Fibroblast of lung (primary cell): ENCODE measurements at places on chromosomes 16 and 17. TPM values are rescaled to one million over a fixed set of nuclear protein-coding genes. Genes with fewer than 3 reads are reported as not detected.

DNA sequence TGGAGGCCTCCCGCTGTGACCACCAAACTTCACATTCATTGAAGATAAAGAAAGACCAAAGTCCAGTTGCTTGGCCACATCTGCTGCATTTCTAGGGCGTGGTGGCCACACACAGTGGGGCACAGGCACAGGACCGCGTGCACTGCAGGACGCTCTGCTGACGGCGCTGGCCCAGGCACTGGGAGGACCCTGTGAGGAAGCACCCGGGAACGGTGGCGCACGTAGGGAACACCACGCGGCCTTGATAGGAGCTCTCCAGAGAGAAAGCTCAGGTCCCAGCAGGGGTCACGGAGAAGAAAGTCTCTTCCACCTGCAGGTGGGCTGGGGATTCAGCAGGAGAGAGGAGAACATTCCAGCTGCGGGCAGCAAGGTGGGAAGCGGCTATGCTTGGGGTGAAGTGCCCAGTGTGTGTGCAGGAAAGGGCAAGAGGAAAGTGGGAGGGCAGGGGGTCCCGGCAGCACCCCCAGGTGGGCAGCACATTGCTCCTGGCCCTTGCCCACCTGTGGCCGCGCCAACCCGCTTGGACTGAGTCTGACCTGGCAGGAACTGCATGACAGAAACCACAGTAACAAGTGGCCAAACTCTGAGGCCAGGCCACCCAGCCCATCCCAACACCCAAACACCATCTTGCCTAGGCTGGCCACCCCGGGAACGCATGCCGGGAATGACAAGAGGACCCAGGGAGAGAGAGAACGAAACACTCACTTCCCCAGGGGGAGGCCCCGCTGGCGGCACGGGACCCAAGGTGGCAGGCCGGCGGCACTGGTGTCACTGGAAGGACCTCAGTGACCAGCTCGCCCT is 32.8 kb downstream of the TBC1D16 start:
- no peak for DNase-seq

- DNase-seq: peak; percentile 99
Measured at GRCh38 chr16:14013571-14014283, 57.4 kb upstream of the MRTFB start.

GRCh38 chr16:65975049-65975708 is 391.3 kb upstream of the CDH5 start:
- DNase-seq: peak; percentile 83

GRCh38 chr17:80393241-80393890 is 21.6 kb upstream of the ENDOV start:
- no peak for DNase-seq

GRCh38 chr17:14792746-14793145 is 472.4 kb downstream of the PMP22 start:
- DNase-seq: peak; percentile 8

DNA sequence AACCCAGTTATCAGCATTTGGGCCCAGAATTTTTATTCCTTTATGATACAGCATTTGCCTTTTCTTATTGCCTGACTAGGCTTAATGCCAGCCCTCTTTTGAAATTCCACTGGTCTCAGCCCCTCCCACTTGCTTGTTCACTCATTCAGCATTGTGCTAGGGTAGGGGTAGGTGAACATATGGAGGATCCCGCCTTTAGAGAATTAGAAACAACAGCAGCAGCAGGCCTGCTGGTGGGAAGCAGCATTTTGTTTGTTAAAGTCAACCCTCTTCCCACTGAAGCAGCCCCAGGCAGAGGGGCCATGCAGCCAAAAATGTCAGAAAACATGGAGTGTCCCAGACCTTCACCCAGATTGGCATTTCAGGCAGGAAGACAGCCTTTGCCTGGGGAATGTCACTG is 1355.2 kb downstream of the CDH8 start:
- DNase-seq: no peak

DNA sequence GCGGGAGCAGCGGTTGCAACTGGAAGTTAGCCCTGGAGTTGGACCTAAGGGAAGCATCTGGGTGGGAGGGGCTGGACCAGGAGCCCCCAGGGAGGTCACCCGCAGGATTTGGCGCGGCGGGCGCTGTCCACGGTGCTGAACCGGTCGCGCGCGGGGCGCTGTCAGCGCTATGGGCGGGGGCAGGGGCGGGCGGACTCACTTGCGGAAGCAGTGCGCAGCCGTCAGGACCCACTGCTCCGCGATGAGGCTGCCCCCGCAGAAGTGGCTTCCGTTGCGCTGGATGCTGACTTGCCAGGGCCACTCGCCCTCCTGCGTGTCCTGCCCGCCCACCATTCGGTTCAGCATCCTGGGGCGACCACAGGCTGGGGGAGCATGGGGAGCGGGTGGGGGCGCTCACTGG is 4.5 kb downstream of the PRSS27 start:
- DNase-seq: peak; percentile 27

GRCh38 chr16:81730090-81731051 is 48.7 kb upstream of the PLCG2 start:
- peak; percentile 80 for DNase-seq

DNA sequence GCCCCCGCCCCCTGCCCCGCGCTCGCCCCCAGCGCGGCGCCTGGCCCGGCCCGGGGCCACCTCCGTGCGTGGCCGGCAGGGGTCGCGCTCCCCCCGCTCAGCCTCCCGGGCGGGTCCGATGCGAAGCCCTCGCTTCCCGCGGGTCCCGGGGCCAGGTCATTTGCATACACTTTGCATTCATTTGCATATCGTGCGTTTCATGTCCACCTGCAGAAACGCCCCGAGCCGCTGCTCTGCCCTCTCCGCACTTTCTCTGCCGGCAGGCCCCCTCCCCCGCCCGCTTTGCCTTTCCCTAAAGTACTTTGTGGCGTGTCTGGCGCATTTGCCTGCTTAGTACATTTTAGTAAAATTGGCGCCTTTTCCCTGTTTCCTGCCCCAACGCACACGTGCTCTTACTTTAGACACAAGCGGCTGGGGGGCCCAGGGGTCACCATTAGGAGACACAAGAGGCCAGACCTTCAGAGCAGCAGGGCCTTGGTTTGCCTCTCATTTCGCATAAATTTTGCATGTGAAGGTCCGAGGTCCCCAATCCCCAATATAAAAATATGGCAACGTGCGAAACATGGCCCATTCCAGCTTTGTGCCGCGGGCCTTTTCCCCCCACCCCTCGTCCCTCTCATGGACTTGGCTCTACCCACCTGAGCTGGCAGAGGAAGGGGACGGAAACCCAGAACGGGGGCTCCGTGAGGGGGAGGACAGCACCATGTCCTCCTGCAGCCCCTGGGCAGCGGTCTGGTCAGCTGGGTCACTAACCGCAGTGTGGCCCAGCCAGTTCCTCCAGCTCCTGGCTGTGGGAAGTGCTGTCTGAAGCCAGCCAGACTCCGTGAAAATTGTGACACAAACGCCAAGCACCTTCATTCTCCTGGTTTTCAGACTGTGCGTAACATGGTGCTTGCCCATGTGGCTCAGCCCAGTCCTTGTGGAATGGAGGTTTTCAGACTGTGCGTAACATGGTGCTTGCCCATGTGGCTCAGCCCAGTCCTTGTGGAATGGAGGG is 34.8 kb downstream of the CBFA2T3 start:
- DNase-seq: peak; percentile 1

GRCh38 chr17:37461668-37462067 is 28.0 kb upstream of the DUSP14 start:
- DNase-seq: no peak

DNA sequence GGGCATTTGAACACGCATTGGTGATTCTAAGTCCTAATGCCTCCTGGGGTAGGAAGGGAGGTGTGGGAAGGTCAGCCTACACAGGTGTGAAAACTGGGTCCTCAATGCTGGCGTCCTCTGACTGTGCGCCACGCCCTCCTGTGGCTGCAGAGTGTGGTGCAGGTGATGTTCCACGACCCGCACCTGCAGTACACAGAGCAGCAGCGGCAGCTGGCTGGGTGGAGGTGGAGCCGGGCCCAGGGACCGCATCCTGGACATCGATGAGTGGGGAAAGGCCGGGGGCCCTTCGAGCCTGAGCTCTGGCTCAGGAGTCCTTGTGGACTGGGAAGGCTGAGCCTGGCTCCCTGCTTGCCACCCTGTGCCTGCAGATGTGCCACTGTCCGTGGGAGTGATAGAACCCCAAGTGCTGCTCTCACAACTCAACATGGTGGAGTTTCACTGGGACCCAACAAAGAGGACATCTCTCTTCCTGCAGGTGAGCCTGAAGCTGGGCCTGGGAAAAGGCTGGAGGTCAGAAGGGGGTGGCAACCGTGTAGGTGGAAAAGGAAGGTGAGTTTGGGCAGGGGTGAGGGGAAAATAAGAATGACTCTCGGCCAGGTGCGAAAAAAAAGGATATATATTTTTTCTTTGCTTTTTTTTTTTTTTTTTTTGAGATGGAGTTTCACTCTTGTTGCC is 14.0 kb upstream of the STAC2 start:
- no peak for DNase-seq

SULT1A4 gene
- 1.5 and 2.1 TPM in 2 replicates for total RNA-seq

GRCh38 chr16:9061358-9061813 is 30.1 kb upstream of the HAPSTR1 start:
- DNase-seq: peak; percentile 89

GRCh38 chr17:41917192-41917591 is 1.6 kb downstream of the ACLY start:
- DNase-seq: peak; percentile 79

DNA sequence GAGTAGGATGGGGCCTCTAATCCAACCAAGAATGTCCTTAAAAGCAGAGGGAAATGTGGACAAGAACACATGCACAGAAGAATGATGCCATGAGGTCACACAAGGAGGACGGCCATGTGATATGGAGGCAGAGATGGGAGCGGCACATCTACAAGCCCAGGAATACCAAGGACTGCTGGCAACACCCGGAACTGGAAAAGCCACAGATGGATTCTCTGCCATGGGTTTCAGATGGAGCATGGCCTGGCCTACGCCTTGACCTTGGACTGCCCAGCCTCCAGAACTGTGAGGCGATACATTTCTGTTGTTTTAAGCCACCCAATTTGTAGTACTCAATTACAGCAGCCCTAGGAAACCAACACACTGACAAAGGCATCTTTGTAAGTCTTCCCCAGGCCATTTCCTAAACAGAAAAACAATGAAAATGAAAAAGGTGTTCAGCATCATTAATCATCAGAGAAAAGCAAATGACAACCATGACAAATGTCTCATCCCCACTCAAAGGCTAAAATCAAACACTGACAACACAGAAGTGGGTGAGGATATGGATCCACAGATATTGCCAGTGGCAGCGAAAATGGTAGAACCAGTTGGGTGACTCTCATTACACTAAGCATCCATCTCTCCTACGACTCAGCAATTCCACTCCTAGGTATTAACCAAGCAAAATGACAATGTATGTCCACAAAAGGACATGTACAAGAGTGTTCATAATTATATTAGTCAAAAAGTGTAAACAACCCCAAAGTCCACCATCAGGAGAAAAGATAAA is 76.9 kb upstream of the CNEP1R1 start:
- DNase-seq: no peak

DNA sequence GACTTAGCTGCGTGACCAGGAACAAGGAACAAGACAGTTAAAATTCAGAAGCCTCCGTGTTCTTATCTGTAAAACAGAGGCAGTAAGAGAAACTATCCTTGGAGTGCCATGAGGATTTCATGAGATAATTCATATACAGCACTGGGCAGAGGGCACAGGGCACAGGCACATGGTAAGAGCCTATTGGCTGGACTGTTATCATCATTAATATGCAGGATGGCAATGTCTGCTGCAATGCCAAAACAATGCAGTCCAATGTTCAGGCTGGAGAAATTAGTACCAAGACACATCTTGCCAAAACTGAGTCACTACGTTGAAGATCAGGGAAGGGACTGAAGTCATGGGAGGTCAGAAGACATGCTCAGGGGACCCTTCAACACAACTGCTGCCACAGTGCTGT is 13.6 kb downstream of the CDRT4 start:
- DNase-seq: no peak

CAVIN1 gene
- total RNA-seq: 331 and 372 TPM in 2 replicates

DNA sequence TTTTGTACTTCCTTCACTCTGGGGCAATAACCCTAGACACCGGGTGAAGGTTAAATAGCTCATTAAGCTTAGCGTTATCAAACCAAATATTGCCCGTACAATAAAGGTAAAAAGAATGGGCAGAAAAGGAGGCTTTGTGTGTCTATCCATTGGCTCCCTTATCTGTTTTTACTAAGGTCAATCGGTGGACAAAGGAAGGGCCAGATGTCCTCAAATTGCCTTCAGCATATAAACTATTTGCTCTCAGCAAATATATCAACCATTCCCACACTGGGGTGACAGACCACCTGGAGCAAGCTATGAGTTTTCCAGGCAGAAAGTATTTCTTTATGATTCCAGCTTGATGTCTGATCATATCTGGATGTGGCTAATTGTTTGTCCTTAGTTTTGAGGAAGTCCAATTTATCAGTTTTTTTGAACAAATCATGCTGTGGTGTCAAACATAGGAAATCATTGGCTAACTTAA is 25.3 kb upstream of the WIPI1 start:
- DNase-seq: no peak

PLD6 gene
- 6.7 and 7.8 TPM in 2 replicates for total RNA-seq

- no peak for DNase-seq
Measured at GRCh38 chr16:119835-120491, 18.5 kb downstream of the NPRL3 start.

SLC12A3 gene
- total RNA-seq: not detected in 2 replicates

GRCh38 chr17:16820161-16820877 is 130.3 kb downstream of the CCDC144A start:
- DNase-seq: no peak

GRCh38 chr16:62253966-62254365 is 217.7 kb upstream of the CDH8 start:
- DNase-seq: no peak

DNA sequence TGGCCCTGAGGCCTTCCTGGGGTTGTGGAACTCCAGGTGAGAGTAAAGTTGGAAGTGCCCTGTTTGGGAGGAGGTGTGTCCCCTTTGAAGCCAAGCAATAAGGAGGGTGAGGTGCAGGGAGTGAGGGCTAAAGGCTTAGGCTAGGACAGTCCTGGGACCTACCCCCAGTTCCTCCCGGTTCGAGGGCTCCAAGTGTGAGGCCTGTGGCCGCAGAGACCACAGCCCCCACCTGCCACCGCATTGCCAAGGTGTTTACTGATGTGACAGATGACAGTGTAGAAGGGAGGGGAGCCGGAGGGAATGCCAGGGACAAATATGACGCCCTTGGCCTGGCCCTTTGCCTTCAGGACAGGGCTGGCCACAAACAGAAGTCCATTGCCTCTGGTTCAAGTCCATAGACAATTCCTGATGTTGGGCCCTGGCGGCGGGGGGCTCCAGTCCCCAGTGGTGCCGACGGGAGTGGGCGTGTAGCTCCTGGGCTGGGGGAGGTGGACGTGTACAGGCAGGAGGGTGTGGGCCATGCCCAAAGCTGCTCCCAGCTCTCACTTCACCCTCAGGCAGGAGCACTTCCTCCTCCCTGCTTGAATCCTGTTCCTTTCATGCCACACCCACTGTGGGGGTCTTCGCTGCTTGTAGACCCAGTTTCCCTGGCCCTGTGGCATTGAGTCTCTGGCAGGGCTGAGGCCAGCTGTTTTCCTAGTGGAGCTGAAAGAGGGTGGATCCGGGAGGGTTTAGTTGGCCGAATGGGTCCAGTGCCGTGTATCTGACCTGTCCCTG is 3.2 kb downstream of the ADORA2B start:
- no peak for DNase-seq
